ENCODE measurements at places on chromosomes 6 and 20. TPM values are rescaled to one million over a fixed set of nuclear protein-coding genes. Genes with fewer than 3 reads are reported as not detected.

GRCh38 chr6:154908723-154909122 is 86.4 kb upstream of the TIAM2 start:
- DNase-seq: no peak

DNA sequence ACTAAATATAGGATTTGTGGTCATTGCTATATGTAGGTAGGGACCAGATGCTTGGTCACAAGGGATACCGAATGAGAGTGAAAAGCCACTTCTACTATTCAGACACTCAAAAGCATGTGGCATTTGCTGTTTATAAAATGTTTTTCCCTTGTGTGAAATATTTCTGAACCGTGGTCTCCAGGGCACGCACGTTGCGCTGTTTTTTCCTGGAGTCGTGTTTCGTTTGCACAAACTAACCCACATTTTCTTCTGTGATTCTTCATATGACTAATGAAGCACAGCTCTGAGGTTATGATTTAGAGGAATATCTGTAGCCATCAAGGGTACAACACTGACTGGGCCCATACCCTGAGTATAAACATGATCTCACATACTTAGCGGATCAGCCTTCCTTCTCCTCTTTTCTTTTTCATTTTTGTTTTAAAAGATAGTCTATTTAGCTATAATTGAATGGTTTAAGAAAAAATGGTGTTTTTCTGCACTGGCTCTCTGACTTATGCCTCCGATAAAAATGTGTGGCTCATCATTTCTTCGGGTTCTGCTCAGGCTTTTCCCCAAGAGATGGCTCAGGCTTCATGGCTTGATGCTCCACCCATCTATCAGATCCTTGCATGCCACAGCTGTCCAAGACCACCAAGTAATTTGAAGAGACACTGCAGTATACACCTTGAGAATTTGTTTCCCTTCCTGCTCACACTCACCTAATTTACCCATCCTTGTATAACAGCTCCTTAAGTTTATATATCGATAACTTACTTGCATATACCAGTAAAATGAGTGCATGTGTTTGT is 59.9 kb upstream of the HBS1L start:
- DNase-seq: no peak

DNA sequence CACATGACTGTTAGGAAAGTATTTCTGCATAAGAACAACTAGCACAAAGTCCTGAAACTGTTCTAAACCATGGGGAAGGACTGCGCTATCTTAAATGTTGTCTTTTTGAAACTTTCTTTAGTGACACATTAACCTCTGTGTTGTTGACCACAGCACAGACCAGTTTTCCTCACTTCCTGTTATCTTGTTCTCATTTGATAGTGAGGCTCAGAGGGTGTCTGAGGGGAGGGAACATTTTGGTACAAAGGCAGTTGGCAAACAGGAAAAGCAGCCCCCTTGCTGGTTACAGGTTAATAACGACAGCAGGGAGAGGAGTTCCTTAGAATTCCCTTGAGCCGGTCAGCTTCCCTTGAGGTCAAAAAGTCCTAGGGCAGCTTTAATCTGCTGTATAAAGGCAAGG is 143.5 kb upstream of the BMP2 start:
- DNase-seq: no peak

DNA sequence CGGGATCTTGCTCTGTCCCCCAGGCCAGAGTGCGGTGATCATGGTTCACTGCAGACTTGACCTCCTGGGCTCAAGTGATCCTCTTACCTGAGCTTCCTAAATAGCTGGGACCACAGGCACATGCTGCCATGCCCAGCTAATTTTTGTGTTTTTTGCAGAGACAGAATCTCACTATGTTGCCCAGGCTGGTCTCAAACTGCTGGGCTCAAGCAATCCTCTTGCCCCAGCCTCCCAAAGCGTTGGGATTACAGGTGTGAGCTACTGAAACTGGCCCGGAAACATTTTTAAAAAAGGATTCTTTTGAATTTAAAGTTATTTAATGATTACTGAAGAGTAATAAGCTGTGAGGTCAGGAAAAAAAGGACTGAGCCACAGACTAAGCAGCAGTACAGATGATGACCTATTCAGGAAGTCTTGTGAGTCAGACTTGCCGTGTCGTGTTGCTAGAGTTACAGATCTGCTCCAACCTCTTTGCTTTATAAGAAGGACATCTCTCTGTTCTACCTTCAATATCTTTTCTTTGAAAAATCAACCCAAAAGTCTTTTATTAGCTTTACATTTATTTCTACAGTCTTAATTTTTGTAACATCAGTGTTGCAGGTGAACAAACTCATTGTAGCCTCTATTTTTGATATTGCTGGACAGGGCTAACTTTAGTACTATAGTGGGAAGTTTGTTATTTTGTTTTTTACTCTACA is 108.7 kb downstream of the NCOA3 start:
- no peak for DNase-seq

DNA sequence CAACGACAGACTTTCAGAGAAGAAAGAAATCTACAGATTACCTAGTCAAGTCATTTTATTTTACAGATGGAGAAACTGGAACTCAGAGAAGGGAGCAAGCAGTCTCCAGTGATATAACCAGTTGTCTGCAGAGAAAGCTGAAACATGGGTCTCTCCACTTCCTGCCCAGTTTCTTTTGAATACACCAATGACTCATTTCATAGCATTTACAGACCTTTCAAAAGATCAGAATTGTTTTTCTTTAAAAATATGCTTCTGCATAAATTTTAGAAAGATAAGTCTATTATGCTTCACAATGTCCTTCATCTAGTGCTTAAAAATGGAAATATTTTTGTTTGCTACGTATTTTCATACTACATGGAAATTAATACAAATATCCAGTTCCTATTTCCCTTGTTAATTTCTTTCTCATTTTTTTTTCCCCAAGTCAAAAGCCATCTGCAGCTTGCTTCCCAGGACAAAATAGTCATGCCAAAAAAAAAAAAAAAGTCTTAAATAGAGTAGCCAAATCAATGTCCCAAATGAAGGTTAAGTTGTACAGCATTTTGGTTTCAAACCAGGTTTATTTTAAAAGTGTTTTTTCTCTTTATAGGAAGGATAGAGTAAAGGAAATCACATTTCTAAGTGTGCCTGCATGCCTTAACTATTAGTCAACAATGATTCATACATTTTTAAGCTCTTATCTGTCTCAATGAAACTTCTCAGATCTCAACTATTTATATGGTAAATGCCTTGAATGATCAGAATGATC is 36.9 kb downstream of the ARHGAP18 start:
- DNase-seq: no peak

GRCh38 chr6:41214559-41215238 is 13.4 kb upstream of the TREML4 start:
- no peak for DNase-seq

DNA sequence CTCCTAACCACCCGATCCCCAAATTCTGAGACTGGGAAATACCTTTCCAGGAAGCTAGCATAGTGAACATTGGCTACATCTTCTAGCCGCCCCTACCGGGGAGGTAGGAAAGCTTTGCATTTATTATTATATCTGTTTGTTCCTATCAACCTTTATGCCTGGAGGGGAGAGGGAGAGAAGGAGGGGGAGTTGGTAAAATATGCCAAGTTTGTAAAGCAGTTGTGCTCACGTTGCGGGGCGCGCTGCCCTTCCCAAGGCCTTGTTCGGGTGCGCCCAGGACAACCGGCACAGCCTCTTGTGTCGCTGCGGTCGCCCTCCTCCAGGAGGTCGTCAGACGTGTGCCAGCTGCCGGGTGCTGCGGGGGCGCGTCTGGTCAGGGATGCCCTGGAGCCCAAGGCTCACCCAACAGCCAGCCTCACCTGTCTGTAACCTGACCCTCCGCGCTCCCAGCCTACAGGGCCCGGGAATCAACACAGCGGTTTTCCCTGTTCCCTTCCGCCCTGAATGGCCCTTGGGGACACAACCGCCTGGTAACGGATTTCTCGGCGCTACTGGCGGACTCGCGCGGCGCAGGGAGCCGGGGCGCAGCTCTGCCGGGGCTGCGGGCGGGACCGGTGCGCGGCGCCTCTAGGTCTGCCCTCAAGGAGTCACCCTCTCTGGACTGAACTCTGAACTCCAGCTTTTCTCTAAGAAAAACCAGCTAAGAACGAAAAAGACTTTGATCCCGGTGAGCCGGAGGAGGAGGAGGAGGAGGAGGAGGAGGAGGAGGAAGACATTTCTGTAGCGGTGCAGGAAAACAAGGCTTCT is 1.1 kb upstream of the OVOL2 start:
- DNase-seq: no peak

DNA sequence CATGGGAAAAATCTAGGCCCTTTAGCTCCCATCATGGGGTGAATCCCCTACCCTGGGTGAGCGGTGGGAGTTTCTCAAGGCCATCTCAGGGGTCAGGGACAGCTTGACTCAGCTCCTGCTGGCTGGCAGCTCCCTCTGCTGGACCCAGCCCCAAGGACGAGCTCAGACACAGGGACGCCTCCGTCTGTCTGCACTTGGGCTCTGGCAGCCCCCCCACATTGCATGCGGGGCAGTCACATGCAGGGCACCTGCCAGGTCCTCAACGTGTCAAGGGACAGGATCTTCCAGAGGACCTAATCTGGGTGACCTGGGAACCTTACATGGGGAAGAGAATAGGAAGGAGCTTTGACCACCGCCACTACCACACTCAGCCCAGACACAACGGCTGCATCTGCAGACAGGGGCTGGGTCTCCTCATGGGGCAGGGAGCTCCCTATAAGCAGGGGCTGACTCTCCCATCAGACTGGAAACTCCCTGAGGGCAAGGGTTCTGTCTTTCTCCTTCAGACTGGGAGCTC is 173.4 kb downstream of the MRPL14 start:
- DNase-seq: no peak

DNA sequence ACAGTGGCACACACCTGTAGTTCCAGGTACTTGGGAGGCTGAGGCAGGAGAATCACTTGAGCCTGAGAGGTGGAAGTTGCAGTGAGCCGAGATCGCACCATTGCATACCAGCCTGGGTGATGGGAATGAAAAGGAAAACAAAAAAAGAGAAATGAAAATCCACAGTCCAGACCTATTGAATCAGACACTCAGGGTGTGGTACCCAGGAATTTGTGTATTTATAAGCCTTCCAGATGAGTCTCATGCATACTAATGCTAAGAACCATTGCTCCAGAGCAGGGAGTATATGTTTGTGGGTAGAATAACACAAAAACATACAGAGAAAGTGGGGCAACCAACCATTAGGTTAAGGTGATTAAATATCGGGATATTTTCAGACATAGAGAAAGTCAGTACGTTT is 36.1 kb upstream of the PLCB4 start:
- no peak for DNase-seq

- DNase-seq: no peak
These were observed 3.3 kb upstream of the OXT start for GRCh38 chr20:3068075-3068474.

DNA sequence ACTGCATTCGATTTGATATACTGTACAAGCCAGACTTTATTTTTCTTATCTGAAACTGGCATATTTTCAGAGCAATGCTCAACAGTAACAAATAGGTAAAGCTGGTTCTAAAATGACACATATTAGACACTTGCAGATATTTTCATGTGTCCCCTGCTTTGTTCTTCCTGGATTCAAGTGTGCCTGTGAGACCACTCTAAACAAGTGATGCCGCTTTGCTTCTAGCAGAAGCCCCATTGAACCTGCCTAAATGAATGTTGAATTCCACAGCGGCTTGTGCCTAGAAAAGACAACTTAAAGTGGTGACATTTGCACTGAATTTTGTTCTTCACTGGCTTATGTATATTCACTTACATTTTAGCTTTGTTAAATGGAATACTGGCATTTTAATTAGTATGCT is 115.7 kb downstream of the AKAP7 start:
- no peak for DNase-seq

DNA sequence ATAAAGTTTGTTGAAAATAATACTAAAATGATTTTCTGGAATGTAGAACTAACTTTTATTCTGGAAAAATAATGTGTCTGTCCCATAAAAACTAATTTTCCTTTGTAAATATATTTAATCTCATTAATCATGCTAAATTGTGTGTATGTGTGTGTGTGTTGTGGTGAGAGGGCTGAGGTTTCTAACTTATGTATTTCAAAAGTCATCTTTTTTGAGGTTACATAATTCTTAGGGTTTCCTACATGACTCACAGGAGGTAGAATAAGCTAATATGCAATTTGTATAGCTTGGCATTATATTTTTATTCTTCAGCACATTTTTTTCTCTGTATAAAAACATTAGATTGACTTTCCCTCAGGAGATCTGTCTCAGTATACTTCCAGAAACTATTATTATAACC is 64.1 kb upstream of the CLVS2 start:
- DNase-seq: no peak

DNA sequence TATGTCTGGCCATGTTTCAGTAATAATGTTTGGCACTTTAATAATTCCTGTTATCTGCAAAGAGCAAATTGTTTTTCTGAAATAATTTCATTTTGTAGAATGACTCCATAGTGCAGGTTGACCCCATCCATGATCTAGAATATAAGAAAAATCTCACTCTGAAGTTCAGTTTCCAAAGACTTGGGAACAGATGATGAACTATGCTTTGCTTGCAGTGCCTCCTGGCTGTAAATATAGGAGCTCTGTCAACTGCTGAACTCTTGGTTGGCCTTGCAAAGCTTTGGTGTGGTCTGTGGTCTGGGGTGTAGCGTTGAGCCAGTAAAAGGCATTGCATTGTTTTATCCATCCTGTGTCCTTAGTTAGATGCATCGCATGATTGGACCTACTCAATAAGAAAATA is 104.0 kb downstream of the PLCB4 start:
- no peak for DNase-seq

DNA sequence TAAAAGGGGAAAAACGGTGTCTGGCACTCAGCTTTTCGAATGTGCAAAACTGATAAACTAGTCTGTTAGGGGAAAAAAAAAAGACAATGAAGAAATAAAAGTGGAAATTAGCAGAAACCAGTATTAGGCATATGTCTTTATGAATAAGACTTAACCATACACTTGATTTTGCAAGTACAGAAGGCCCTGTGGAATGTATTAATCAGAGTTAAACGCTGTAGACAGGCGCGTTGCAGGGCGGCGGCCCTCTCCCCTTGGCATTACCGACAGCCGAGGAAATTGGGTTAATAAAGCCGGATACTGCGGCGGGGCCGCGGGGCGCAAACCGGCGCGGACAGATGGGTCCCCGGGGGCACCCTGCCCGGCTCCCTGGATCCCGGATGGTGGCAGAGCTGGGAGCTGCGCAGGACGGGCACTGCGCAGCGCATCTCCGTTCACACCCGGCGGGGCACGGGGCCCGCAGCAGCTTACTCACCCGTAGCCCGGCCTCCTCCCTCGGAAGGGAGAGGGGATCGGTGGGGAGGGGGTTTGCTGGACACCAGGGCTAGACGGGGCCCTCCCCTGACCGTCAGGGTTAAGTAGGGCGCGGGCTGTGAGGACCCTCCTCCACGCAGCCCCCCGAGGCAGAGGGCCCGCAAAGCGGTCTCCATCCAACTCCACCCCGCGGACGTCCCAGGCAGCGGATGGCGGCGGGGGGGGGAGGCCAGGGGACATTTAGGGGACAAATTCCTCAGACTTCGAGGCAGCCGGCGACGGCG is 2.0 kb downstream of the BHLHE23 start:
- DNase-seq: no peak

DNA sequence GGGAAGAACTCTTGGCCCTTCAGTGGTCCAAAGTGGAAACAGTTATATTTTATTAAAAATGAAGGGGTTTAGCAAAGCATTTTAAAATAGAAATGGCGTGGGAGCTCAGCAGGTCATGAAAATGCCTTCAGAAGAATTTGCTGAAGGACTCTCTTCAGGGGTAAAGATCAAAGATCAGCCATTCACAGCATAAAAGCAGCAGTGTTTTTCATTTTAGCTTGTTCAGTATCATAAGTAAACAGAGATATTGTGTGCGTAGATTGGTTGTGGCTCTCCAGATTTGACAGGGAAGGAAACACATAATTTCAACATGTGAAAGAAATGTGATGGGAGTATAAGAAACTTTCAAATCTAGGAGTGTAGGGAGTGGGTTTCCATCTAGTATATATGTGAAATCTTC is 519.2 kb upstream of the MAP3K7 start:
- DNase-seq: no peak

Gene PROKR2
- 0.44 TPM for polyA plus RNA-seq

Gene TINAG
- 20.5 TPM for polyA plus RNA-seq

Gene IFT52
- 86.2 TPM for polyA plus RNA-seq

Gene SCRT2
- polyA plus RNA-seq: 0.08 TPM

Measured in left renal cortex interstitium (tissue), 4 donors.